Tibial nerve (tissue), 4 donors: ENCODE measurements at places on chromosomes 13 and 19. TPM values are rescaled to one million over a fixed set of nuclear protein-coding genes. Genes with fewer than 3 reads are reported as not detected.

CCDC124 gene
- total RNA-seq, result 29.3 TPM

TMEM91 gene
- total RNA-seq, result 20.3 TPM

GRCh38 chr13:100040196-100040595 lies 48.7 kb upstream of the PCCA start:
- H3K4me3 ChIP-seq, result no peak overlapping the region
- DNase-seq, result no peak
- no peaks in the 10 kb centered on the region for H3K27me3 ChIP-seq
- H3K36me3 ChIP-seq, result no peaks in the 10 kb centered on the region
- no peaks in the 10 kb centered on the region for H3K4me1 ChIP-seq
- H3K27ac ChIP-seq, result no peak overlapping the region

DNA sequence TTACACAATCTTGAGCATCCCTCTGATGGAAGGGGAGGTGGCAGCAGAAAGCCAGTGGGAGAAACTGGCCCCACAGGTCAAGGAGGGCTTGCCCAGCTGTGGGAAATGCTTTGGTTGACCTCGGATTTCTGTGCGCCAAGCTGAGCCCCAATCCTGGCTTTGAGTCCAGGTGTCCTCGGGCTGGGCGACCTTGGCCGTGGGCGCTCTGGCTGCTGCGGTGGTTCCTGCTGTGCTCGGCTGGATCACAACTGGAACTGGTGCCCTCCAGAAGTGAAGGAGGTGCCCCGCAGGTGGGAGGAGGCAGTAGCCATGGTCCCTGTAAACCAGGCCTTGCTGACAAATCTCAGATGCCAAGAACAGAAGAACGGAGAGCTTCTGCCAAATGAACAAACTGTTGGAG lies 56.4 kb downstream of the ZNF676 start:
- H3K4me1 ChIP-seq, result no peaks in the 10 kb centered on the region
- DNase-seq, result no peak
- H3K27me3 ChIP-seq, result no peaks in the 10 kb centered on the region
- no peak overlapping the region for H3K4me3 ChIP-seq
- no peaks in the 10 kb centered on the region for H3K36me3 ChIP-seq
- H3K27ac ChIP-seq, result no peak overlapping the region
